ENCODE measurements at places on chromosomes 6 and 20. TPM values are rescaled to one million over a fixed set of nuclear protein-coding genes. Genes with fewer than 3 reads are reported as not detected.

GPX5 gene
- total RNA-seq: not detected

- no peaks in the 10 kb centered on the region for H3K4me1 ChIP-seq
- no peak overlapping the region for H3K27ac ChIP-seq
- no peaks in the 10 kb centered on the region for H3K36me3 ChIP-seq
Measured at GRCh38 chr6:128727500-128727899, 155.4 kb upstream of the LAMA2 start.

- H3K27me3 ChIP-seq: no peaks in the 10 kb centered on the region
- no peak overlapping the region for H3K4me3 ChIP-seq
- no peaks in the 10 kb centered on the region for H3K4me1 ChIP-seq
- H3K36me3 ChIP-seq: peaks cover 1% of the 10 kb centered on the region
- no peak for DNase-seq
- H3K27ac ChIP-seq: no peak overlapping the region
Measured at GRCh38 chr20:58976061-58976730, 4.9 kb upstream of the NELFCD start.

DNA sequence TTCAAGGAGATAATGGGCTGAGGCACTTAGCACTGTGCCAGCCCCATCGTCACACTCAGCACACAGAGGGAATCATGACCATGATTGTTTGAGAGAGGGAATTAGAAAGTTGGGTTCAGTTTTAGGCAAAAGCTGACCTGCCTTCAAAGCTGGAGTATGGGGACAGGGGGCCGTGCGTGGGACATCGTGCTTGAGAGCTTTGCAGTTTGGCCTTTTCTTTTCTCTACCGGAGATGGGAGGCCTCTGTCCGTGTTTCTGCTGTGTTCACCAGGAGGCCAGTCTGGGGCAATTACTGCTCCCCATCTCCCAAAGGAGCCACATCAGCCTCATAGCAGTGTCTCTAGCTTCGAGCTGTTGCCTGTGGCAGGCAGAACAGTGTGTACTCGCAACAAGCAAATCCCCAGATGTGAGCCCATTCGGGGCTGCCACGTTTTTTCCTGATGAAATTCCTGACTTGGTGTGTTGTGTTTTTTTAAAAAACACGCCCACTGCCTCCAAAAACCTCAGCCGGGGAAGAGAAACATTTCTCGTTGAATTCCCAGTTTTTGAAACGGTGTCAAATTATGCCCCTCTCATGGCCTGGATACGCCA, 20.2 kb downstream of the EYA2 start:
- H3K27ac ChIP-seq: no peak overlapping the region
- H3K4me1 ChIP-seq: no peaks in the 10 kb centered on the region
- H3K27me3 ChIP-seq: peaks cover 3% of the 10 kb centered on the region
- no peak overlapping the region for H3K4me3 ChIP-seq
- DNase-seq: no peak
